ENCODE measurements at places on chromosomes 12 and 14.

- DNase-seq: no peak
Observed at GRCh38 chr14:104214431-104215218, 76.2 kb downstream of the KIF26A start.

- no peak for DNase-seq
Observed at GRCh38 chr12:126966498-126966897, 1300.5 kb upstream of the TMEM132C start.

- no peak for DNase-seq
Observed at GRCh38 chr14:71985538-71986189, 53.4 kb downstream of the RGS6 start.

DNA sequence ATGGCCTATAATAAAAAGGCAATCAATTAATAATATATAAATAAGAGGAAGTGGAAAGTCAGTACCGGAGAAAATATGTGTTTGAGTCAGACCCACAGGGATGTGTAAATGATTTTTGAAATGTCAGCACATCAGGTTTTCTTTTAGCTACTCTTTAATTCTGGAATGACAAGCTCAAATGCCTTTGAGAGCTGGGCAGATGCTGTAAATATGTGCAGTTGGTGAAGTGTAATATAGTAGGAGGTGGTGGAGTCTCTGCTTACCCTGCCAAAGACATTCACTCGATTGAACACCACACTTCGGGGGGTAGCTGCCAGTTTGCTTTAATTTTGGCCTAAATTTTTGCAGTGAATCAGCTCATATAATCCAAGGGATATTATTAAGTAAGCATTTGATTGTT is 93.0 kb downstream of the PLEKHA5 start:
- DNase-seq: no peak

DNA sequence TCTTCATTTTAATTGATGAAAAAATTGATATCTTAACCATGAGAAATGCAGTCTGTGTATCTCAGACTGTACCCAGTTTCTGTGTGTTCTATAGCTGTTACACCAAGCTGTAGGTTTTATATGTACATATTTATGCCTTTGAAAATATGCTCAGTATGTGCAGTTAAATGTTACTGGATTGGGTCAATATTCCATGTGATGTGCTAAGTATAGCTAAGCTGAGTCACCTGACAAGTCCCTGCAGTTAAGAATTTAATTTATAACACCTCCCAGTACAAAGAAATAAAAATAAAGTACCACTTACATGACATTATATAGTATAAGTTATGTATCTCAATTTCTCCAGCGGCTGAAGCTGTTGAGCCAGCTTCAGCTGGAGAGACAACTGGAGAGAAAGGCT is 984.0 kb downstream of the GALC start:
- no peak for DNase-seq

- DNase-seq: no peak
Observed at GRCh38 chr12:89702503-89702902, 6.1 kb downstream of the ATP2B1 start.

DNA sequence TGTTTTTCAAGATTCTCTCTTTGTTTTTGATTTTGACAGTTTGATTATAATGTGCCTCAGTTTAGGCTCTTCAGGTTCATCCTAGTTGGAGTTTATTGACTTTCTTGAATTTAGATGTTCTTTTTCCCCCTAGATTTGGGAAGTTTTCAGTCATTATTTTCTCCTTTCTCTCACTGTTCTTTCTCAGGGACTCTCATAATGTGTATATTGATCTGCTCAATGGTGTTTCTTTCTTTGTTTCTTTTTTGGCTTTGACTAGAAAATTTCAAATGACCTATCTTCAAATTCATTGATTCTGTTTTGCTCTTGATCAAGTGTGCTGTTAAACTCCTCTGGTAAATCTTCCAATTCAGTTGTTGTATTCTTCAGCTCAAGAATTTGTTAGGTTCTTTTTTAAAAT is 108.3 kb downstream of the RGS6 start:
- DNase-seq: no peak

DNA sequence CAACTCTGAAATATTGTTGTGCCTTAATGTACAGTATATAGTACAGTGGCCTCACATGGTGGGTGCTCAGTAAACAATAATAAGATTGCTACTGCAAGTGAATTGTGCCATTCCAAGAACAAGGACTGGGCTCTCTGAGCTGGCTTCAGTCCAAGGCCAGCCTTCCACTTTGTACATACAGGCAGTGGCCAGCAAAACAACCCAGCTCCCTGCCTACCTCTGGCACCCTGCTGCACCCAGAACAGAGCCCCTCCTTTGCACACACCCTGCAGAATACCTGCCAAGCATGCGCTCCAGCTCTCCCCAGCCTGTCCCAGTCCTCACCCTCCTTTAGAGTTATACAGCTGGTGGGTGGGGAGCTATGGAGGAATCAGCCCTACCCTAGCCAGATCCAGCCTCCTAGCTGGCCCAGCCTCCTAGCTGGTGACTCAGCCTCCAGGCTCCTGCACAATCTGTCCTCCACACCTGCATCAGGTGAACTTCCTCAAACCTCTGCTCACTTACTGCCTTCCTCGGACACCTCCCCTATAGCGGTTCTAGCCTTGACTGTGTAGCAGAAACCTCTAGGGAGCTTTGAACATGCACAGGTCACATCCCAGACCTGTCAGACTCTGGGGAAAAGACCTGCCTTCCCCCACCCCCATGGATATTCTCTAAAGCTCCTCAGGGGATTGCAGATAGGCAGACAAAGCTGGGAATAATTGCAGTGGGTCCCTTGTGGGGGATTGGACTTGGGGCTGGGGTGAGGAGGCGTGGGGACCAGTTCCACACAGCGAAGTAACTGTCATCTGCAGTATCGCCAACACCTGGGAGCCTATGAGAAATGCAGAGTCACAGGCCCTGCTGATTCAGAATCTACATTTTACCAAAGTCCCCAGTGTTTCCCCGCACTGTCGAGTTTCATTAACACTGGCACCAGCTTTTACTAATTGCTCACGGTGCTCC is 17.9 kb downstream of the ZDHHC22 start:
- DNase-seq: no peak

GRCh38 chr14:24880689-24881088 is 169.3 kb downstream of the STXBP6 start:
- no peak for DNase-seq

DNA sequence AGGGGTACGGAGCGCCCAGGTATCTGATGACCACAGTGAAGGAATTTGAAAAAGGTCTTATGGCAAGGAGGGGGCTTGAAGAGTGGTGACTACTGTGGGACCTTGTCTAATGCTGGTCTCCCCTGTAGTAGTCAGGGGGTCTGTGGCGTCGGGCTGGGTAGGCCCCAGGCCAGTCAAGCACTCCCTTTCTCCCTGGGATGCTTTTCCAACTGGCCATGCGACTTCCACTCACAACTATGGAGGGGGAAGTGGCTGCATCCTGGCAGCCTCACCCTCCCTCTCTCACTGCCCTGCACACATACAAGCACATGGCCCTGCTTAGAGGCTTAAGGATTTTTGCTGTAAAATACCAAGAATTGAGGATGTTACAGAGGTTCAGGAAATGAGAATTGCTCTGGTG is 4.1 kb downstream of the TSPAN11 start:
- DNase-seq: no peak

DNA sequence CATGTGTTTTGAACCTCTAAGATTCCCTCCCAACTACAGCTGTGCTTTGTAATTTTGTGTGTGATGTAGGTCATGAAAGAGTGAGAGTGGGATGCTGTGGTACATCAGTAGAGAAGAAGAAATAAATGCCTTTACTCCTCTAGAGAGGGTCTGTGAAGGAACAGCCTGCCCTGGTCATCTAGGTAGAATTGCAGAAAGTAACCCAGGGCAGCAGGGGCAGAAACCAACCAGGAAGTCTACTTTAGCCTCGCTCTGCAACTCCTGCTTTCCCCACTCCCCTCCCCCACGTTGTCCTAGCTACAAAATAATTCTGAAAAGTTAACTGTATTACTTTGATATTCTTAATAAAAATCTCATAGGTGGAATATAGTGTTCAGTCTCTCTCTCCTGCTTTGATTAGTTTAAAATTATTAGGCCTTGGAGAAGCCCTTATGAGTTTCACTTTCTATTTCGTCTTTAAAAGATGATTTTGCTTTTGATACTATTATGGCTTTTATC is 7.5 kb downstream of the TBK1 start:
- DNase-seq: no peak

DNA sequence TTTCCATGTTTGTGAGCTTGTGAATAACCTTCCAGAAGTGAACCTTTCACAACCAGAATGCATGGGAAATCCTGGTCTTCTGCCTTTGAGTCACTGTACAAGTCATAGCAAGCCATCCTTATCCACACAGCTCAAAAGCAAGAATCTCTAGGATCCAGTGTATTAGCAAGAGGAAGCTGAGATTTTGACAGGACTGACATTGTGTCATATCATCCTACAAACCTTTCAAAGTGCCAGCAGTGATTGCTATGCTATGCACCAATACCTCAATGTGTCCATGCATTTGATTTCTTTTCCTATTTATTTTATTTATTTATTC is 13.5 kb upstream of the NRDE2 start:
- DNase-seq: no peak

DNA sequence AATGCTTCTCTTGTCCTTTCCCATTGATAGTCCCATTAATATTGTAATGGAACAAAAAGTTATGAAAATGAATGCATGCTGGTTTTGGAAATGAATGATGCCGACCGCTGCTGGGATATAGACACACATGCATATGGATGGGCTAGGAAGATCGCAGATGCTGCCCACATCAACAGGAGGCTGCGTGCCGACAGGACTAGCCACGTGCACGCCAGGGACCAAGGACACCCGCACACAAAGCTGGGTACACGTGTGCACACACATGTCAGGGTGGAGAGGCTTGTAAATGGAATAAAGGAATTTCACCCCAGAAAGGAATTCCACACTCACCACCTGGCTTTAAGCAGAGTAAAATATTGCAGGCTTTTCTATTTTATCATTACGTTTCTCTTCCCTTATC is 153.8 kb upstream of the VASH1 start:
- DNase-seq: no peak

GRCh38 chr12:109052097-109052413 is 321 bp upstream of the USP30 start:
- DNase-seq: no peak

DNA sequence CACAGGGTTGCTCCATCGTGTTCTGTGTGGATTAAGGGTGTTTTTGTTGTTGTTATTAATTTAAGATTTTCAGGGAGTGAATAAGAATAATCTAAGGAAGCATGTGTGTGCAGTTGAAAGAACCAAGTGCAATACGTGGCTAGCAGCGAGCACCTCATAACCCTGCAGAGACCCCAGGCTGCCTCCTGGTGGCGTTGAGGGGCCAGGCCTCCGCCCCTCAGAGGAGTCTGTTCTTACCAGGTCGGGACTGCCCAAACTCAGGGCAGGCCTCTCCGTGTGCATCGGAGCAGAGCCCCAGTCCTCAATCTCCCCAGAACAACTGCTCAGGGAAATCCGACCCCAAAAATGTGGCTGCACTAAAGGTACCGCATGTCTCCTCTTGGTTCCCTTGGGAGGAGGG is 36.8 kb downstream of the IL31 start:
- no peak for DNase-seq

- DNase-seq: no peak
Observed at GRCh38 chr12:46110223-46110611, 119.8 kb upstream of the SCAF11 start.

- DNase-seq: no peak
Observed at GRCh38 chr12:95766356-95767019, 24.1 kb downstream of the NTN4 start.

DNA sequence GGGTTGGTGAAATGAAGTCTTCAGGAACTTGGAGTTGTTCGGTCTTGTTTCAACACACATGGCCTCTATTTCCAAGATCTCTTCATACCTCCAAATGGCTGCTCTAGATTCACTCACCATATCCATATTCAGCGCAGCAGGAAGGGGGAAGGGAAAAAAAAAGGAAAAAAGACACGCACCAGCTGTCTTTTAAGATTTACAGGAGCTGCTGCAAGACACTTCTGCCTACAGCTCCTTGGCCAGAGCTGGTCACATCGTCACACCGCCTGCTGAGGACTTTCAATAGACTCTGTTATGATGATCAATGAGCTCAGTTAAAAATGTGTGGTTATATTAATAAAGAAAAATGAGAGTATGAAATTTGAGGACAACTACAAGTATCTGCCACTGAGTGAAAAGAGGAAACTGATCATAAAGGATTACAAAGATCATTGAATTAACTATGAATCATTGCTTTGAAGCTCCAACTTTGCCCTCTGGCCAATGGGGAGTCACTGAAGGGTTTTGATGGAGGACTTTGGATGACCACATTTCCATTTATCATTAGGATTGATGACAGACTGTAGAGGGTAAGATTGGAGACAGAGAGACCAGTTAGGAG is 182.1 kb upstream of the HMGA2 start:
- no peak for DNase-seq

DNA sequence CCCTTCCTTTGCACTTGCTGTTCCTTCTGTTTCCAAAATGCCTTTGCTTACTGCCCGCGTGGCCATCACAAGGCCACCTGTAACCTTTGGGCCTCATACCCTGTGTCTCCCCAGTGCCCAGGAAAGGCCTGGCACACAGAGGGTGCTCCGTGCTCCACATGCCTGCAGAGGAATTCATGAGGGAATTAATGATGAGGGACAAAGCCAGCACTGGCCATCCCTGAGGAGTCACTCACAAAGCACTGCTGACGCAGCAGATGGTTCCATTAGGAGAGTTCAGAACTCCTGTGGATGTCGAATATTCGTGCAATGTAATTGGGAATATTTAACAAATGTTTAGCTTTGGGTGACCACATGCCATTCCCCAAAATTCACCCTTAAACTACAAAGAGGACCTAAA is 49.6 kb upstream of the PRMT8 start:
- no peak for DNase-seq

GRCh38 chr12:130952171-130952954 is 1.3 kb upstream of the ADGRD1 start:
- DNase-seq: no peak

- no peak for DNase-seq
Observed at GRCh38 chr12:14611640-14612203, 44.0 kb upstream of the PLBD1 start.

DNA sequence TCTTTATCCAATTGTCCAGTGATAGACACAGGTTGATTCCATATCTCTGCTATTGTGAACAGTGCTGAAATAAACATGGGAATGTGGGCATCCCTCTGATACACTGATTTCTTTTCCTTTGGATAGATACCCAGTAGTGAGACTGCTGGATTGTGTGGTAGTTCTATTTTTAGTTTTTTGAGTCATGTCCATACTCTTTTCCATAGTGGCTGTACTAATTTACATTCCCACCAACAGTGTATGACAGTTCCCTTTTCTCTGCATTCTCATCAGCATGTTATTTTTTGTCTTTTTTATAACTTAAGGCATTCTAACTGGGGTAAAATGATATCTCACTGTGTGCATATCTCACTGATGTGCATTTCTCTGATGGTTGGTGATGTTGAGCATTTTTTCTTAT is 24.8 kb upstream of the VASH1 start:
- no peak for DNase-seq

GRCh38 chr14:71403656-71404055 is 496.4 kb downstream of the PCNX1 start:
- DNase-seq: no peak
